ENCODE measurements at places on chromosomes 6 and 20.

- peak; percentile 53 for DNase-seq
These were observed 102.1 kb downstream of the DLGAP4 start for GRCh38 chr20:36408219-36408618.

DNA sequence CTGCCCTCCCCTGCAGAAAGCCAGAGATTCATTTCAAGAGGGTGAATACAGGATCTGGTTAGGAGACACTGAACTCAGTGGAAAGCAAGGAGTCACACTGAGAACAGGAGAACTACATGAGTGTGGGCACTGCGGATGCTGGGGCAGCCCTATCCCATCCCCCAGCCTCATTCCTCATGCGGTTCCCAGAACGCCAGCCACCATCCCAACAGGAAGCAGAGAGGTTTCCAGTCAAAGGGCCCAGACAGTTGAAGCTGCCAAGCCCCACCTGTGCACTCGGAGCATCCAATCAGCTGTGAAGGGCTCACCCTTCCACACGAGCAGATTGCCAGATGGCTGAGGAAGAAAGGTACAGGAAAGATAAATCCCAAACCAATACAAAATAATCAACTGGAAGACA lies 50.7 kb upstream of the PRND start:
- no peak for DNase-seq

- DNase-seq: no peak
These were observed 16.8 kb downstream of the PHACTR2 start for GRCh38 chr6:143694560-143694959.

- no peak for DNase-seq
These were observed 2.7 kb upstream of the ID1 start for GRCh38 chr20:31602431-31602778.

GRCh38 chr6:48641544-48641943 lies 530.5 kb upstream of the PTCHD4 start:
- no peak for DNase-seq

DNA sequence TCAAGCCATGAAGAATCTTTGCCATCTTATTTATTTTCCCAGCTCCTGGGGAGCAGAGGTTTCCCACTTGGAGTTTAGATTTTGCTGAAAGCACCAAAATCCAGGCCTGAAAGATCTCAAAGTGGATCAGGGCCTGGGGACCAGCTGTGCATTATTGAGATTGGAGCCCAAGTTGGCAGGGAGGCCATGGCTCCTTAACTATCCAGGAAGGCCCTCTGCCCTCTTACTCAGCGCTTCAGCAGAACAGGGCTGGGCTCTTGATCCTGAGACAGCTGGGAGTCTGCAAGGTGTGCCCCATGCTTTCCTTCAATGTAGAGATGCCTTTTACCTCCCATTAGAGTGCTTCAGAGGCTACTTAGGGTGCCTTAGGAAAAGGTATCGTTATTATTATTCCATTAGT lies 24.6 kb downstream of the FOXO3 start:
- no peak for DNase-seq

DNA sequence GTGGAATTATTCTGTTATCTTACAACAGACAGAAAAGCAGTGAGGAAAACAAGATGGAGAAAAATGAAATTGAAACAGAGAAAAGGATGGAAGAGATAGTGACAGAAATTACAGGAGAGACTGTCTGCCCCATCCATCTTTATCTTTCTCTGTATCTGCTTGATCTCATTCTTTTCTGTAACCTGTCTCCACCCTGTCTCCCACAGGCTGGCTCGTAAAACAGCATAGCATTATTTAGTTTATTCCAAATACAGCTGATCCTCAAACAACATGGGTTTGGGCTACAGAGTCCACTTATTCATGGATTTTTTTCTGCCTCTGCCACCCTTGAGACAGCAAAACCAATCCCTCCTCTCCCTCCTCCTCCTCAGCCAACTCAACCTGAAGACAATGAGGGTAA lies 482.3 kb upstream of the JARID2 start:
- no peak for DNase-seq

DNA sequence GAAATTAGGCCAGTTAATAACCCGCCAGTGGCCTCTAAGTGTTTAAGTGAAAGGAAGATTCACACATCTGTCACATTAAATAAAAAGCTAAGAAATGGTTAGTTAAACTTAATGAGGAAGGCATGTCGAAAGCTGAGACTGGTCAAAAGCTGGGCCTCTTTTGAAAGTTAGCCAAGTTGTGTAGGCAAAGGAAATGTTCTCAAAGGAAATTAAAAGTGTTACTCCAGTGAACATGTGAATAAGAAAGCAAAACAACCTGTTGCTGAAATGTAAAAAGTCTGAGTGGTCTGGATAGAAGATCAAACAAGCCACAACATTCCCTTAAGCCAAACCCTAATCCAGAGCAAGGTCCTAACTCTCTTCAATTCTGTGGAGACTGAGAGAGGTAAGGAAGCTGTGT lies 10.9 kb upstream of the MTRF1L start:
- DNase-seq: no peak

DNA sequence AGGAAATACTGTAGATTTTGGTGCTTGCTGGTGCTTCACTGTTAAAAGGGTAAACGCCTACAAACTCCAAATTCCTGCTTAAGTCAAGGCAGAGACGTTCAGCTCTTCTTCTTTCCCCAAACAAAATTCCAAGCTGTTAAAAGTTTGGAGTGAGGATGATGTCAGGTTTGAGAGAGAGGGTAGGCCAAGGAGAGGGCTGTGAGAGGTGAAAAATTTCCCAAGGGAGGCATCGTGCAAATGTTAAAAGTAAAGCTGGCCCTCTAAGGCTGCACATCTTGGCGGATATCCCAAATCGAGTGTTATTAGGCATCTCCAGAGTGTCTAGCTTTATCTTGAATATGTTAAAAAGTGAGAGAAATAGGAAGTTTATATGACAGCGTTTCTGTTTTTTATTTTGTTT lies 651.8 kb downstream of the QKI start:
- DNase-seq: no peak

GRCh38 chr20:48049171-48049570 lies 263.9 kb upstream of the SULF2 start:
- DNase-seq: no peak
